ENCODE measurements at places on chromosomes 1 and 21.

GRCh38 chr1:95829556-95829955, 595.5 kb downstream of the RWDD3 start:
- DNase-seq = no peak

GRCh38 chr1:119549719-119550132, 42.7 kb downstream of the HSD3B1 start:
- no peak for DNase-seq

- DNase-seq = no peak
These were observed 5.5 kb downstream of the THEM5 start for GRCh38 chr1:151847867-151848596.

DNA sequence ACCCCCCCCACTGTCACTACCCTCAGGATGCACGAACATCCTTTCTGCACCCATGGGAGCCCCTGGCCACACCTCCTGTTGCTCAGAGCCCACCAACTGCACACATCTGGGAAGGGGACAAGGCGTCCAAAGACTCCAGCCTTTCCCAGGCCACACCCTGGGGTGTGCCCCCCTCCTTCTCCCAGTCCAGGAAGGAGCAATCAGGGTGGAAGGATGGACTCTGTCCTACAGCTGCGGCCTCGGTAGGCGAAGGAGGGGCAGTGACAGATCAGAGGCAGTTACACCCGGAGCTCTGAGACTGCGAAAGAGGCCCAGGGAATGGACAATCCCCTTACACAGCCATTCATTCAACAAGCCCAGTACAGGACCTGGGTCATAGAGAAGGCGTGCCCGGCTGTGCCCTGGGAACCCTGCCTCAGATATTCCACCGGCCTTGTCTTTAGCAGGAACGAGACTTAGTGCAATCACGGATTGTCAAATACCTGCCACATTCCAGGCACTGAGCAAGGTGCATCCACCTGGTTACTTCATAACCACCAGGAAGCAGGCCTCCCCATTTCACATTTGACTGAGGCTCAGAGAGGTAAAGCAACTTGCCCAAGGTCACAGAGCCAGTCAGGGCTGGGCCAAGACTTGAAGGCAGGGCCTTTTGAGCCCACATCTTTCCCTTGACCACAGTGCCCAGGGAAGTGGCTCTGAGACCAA, 9.4 kb downstream of the HSPG2 start:
- no peak for DNase-seq

- DNase-seq = no peak
These were observed 35.2 kb downstream of the PTBP2 start for GRCh38 chr1:96756789-96757188.

Data from stimulated activated CD4-positive, alpha-beta T cell treated with anti-CD3 and anti-CD28 coated beads, Interleukin-1b, Interleukin-23, amount 100 ng/mL, for 24 hours (primary cell).